ENCODE measurements at places on chromosomes 7 and 10.

DNA sequence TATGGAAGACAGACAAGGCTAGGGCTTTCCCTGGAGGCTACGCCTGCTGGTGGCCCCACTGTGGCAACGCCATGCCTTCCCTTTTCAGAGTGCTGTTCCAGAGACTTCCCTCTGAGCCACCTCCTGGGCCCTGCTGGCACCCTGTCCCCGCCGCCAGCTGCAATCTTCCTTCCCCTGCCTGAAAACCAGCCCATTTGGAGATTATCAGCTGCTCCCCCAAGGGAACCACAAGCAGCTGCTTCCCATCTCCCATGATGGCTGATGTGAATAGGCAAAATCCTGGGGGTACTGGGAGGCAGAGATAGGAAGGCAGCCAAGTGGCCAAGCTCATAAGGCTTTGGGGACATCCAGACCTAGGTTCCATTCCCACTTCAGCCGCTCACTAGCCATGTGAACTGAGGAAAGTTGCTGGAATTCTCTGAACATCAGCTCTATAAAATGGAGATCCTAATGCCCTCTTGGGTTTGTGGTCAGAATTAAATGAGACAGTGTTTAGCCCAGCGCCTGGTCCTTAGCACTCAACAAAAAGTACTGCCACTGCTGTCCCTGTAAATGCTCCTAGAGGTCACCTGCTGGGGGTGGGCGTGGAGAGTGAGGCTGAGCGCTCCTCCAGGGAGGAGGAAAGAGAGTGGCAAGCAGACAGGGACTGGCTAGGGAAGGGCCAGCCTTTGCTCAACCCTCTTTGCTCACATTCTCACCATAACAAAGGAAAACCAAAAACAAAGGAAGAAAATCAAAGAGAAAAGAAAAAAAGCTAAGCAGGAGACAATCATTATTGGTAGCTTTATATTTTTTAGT lies 5.9 kb downstream of the TSPAN33 start:
- no peak for DNase-seq

GRCh38 chr10:115856580-115856979 lies 416.4 kb downstream of the GFRA1 start:
- no peak for DNase-seq

DNA sequence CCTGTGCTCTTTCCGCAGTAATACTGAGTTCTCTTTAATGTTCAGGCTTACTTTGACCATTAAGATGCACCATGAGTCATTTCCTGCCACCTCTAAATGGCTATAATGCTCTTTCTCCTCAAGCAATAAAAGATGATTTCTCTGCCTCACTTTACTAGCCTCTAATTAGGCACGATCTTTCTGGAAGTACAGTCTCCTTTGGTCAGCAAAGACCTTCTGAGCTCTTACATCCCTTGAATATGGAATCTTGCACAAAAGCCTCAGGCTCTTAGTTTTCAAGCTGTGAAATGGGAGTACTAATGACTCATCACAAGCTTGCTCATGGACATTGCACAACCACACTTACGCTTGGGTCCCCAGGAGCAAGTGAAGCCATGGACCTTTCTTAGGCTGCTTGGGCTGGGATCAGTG lies 85.9 kb downstream of the FRMD4A start:
- DNase-seq = no peak

DNA sequence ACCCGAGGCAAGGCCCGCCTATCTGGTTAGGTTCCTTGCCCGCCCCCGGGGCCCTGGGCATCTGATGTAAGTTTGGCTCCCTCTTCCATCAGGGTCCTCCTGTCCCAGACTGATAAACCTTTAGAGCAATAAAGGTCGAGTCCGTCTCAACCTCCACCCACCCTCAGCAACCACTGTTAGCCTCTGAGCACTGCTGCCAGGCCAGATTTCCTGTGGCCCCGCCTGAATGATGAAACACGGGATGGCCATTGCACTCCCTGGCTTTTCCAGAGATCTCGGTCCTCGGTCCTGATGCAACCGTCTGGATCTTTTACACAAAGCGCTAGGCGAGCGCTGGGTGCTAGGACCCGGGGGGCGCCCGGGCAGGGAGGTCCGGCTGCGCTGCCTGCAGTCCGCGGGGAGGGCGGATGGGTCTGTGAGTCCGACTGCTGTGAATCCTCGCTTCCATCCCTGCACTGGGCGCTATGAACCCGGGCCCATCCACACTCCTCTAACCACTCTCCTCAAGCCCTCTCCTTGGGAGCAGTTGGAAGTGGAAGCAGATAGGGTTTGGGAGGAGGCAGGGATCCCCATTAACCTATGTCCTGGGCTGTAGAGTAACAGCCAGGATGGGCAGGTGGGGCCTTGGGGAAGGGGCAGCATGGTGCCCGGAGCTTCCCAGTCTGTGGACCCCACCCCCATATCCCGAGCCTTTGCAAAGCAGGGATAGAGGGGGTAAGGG lies 875 bp upstream of the DDIT4 start:
- DNase-seq = peak; percentile 53

DNA sequence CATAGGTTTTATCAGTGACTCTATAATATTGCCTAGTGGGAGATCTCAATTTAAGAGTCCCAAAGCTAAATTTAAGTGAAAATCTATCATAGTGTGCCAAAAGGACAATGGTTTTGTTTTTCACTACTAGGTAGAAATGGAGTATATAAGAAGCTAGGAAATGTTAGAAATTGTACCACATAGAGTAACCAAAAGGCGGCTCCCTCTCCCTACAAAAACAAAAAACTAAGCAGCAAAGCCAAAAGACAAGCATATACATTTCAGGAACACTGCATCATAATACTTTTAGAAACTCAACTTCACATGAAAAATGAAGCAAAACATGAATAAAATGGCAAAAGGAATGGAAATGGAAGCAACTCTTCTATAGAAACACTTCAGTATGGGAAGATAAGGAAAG lies 271.6 kb downstream of the CACNA2D1 start:
- no peak for DNase-seq

DNA sequence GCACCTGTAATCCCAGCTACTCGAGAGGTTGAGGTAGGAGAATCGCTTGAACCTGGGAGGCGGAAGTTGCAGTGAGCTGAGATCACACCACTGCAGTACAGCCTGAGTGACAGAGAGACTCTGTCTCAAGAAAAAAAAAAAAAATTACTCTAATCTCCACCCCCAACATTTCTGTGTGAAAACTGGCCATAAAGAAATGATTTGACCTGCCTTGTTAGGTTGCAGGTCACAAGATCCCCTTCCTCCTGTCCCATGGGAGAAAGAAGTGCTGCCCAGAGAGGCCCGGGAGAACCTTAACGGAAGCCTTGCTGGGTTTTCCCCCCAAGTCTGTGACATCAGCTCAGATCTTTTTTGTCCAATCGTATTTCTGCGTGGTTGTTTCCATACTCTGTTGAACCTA lies 8.7 kb upstream of the CALHM1 start:
- no peak for DNase-seq

- no peak for DNase-seq
Measured at GRCh38 chr7:5452937-5453540, 29.4 kb upstream of the TNRC18 start.

All from activated T-cell treated with anti-CD3 and anti-CD28 coated beads for 48 hours (primary cell).